ENCODE measurements at places on chromosomes 11 and 22.

GRCh38 chr11:19378814-19379213 lies 138.1 kb upstream of the E2F8 start:
- no peak for DNase-seq

DNA sequence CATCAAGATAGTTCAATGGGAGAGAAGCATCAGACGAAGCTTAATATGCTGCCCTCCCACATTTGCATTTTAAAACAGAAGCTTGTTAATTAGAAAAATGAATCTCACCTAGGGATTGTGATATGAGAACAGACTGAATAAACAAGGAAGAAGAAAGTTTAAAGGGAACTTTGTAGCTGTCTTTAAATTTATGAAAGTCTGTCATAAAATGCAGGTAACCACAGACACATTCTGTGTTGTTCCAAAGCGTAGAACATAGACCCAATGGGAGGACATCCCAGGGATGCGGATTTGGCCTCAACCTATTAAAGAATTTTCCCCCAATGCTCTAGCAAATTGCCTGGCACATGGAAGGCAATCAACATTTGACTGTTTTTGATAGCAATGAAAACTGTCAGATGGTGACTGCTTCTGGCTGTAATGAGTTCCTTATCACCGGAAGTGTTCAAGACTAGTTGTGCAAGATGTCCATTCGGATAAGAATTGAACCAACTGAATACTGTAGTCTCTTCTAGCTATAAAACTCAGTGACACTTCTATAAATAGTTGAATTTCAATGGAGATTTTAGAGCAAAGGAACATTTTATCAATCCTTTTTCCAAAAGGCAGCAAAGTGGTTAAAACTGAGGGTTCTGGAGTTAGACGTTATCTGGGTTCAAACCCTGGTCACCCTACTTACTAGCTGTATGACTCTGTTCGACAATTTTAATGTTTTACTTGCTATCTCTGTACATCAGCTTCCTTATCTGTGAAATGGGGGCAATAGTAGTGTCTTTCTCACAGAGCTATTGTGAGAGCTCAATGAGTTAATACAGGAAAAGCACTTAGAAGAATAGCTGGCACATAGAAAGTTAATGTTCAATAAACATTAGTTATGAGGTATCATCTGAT lies 64.9 kb downstream of the LIF start:
- no peak for DNase-seq

GRCh38 chr11:46120346-46121300 lies 631 bp downstream of the PHF21A start:
- no peak for DNase-seq

GRCh38 chr11:78231962-78232501 lies 43.3 kb downstream of the USP35 start:
- DNase-seq = no peak

GRCh38 chr11:31922450-31922849 lies 111.3 kb upstream of the PAX6 start:
- DNase-seq = no peak

DNA sequence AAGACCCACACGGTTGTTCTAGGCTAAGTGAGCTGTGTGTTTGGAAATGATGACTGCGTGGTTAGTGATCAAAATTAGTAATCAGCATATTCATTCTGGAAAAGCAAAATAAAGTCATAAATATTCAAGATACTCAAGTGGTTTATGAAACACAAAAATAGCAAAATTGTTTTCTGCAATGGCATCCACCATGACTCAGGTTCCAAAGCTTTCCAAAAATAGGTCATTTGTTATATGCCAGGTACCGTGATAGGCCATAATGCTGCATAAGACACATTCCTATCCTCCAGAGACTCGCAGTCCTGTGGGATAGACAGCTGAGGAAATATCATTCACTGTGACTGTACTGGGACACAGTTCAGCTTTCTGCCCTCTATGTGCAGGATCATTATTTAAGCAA lies 2.4 kb upstream of the ATL3 start:
- DNase-seq = no peak

Measured in C1 segment of cervical spinal cord (tissue), 14 donors.